ENCODE measurements at places on chromosomes 2 and 18.

GRCh38 chr18:57035590-57035989 is 111.3 kb upstream of the BOD1L2 start:
- DNase-seq: no peak

GRCh38 chr2:232526372-232526941 is 497 bp downstream of the CHRND start:
- no peak for DNase-seq

DNA sequence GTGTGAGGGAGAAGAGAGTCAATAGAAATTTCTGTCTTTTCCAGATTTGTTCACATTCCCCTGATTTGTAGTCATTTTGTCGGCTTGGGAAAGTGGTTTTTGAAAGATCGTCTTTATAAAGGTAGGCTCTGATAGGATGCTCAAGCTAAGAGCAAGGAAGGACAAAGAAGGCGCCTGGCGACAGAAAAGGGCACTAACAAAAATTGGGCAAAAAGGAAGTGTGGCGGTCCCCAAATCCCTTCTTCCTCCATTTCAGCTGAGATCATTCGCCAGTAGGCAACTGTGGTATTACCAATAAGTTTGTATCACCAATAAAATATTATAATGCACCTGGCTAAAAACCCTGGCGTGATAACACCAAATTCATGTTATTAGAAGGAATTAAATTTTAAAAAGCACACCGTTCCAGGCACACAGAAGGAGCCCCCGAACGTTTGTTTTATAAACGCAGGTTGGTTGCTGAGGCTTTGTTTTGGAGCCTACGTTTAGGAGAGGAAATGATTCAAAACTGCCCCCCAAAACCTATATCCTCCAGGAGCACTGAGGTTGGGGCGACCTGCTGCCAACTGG is 756 bp upstream of the PTPN4 start:
- no peak for DNase-seq

DNA sequence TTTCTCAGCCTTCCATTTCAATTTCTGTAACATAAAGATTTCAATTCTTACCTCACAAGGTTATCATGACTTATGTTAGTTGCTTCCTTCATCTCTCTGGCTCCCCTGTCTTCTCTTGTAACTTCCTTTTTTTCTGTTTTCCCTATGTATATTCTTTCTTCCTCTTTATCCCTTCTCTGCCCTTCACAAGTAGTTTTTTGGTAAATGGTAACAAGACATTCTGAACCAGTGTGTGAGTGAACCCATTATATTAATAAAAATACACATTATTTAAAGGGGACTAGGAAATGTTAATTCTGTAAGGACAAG is 8.4 kb downstream of the ACSL3 start:
- DNase-seq: no peak

DNA sequence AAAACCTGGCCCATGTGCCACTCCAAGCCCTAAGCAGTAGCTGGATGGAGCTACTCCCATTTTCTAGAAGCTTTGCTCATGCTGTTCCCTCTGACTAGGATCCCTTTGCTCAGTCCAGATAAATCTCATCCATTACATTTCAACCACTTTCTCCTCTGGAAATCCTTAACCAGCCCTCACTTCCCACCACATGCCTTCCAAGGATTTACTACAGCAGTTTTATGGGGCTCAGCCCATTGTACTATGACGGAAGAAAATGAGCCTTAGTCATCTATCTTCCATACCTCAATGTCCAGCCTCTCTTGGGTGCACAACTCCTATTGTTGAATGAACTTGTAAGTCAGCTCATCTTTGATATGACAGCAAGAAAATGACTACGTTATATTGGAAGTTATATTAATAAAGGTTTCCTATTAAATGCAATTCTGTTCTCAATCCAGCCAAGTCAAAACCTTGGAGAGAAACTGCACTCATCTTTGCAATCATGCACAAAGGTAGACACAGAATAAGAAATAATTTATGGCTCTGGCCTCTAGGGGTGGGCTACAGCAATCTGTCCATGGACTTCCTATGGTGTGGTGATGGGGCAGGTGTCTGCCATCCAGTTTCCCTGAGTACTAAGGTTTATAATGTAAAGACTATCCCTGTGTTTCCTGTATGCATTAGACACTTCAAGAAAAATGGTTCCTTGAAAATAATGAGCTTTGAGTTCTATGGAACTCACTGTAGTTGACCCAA is 3.4 kb downstream of the B4GALT6 start:
- DNase-seq: peak; percentile 85

DNA sequence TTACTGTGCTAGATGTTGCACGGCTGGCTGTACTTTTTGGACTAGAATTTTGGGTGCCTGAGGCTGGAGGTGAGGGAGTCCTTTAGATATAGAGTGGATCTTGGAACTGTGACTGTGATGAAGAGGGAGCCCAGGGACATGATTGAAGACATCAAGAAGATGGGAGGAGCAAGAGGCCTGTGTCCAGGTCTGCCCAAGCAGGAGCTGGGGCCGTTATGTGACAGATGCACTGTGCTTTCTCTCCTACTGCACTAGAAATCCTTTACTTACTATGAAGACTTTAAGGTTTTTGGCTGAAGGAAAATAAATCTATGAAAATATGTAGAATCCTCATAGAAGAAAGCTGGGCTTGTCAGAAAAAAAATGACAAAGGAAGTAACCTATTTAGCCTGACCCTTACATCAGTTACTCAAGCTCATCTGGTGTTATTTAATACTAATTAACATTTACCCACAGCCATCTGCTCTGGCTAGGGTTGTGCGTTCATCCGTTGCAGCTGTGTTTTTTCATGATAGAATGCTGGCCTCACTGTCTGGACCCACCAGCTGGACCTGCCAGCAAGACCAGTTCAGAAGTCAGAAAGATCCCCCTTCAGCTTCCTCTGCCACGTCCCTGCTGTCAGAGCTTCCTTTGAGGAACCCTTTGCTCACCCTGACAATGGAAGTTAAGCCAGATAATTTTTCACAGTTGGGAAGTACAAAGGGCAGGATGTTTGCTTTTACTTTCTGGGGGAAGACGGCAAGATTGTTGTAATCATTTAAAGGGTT is 16.7 kb downstream of the TSN start:
- no peak for DNase-seq

- no peak for DNase-seq
These were observed 23.6 kb downstream of the MALT1 start for GRCh38 chr18:58694720-58695468.

GRCh38 chr2:42021464-42021863 is 26.4 kb upstream of the PKDCC start:
- DNase-seq: no peak

DNA sequence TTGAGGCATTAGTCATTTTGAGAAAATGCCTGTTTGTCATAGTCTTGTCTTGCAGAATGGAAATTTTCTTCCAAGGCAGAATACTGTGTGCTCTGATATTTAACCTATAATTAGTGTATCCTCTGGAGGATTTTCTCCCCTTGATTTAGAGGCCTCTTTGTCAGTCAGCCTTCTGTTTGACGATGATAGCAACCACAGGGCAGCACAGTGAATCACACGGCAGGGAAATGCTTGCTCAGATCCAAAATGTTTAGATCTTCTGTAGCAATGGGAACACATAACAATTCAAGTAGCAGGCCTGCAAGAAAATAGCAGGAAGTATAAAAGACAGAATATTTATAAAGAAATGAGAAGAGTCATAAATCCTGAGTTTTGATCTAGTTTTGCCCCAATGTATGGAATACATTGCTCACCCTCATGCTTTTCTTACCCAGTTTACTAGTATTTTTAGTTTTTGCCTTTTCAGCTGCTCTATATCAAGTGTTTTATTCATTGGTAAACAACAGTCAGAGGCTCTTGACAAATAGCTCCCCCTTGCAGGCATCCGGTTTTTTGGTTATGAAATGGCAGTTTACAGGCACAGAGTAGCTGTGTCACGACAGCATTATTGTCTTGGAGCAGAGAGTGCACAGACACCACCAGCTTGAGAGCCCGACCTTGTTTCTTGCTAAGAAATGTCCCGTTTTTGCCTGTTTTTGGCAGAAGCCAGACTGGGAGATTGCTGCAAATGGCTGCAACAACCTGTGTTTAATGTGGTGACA is 185.1 kb downstream of the MYO3B start:
- no peak for DNase-seq

GRCh38 chr2:195477996-195478382 is 179.0 kb upstream of the SLC39A10 start:
- no peak for DNase-seq

Data from RKO (cell line).